ENCODE measurements at places on chromosomes 6 and 20.

DNA sequence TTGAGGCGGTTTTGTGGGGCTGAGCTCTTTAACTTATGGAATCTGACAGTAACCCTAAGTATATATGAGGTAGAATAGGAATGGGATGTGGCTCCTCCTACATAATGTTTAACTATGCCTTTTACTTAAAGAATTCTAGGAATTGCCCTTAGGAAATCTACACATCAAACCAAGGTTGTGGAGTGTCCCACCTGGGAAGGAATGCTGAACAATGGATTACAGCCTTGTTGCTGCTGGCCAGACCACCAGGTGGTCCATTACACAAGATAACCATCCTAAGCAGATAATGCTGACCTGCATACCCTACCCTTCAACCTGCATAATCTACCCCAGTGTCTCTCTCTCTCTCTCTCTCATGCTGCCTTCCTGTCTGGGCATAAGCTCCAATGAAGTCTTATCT is 35.0 kb upstream of the SLC22A16 start:
- no peak for DNase-seq

DNA sequence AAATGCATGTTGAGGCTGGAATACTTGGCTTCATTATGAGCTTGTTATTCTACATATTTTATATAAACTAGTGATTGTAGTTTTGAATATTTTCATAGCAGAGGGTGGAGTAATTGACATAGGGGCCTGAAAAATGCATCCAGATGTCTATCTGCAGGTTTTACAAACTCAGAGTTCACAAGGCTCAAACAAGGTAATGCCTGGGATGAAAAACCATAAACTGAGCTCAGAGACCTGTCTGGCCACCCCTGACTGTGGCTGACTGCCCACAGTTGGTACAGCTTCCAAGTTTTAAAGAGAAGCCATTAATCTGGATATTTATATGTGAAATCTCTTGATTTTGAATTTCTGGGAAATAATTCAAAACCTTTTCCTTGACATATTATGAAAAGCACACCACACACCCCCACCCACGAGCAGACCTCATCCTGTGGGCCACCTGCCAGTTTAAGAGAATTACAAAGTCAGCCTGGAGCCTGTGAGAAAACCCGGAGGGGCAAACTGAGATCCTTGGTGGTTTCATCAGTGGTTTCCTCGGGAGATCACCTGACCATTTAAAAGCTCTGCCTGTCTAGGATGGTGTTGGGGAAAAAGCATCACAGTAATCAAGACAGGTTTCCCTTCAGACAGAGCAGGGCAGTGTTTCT is 230.1 kb downstream of the SAMD5 start:
- no peak for DNase-seq

- DNase-seq, result no peak
Observed at GRCh38 chr20:50992733-50993457, 30.0 kb downstream of the KCNG1 start.

DNA sequence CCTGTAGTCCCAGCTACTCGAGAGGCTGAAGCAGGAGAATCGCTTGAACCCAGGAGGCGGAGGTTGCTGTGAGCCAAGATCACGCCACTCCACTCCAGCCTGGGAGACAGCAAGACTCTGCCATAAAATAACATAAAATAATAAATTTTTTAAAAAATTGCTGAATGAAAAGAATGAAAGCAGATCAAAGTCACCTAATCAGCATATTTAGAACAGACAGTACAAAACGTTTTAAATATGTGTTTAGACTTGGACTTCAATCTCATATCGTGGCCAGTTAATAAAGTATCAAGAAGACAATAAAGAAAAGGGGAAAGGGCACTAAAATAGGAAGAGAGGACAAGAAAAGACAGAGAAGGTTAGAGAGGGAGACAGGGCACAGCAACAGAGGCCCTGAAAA is 74.6 kb downstream of the EPM2A start:
- no peak for DNase-seq

DNA sequence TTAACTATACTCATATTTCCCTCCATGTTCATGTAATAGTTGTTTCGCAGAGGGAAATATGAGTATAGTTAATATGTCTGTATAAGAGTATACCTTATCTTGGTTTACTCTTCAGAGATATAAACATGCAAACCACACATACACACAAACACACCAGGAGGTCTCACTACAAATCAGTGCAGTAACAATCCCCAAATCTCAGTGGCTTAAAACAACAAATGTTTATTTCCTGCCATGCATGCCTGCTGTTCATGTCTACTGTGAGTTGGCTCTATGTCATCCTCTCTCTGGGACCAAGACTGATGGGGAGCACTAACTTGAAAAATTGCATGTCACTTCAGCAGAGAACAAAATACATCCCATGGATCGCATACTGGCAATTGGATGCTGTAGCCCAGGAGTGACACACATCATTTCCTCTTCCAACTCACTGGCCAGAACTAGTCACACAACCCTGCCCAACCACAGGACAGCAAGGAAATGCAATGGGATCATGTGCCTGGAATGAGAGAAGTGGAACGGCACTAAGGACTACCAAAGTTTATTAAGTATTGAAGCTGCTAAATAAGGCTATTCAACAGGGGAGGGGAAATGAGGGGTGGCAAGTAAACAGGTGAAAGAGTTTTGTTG is 89.0 kb upstream of the DTNBP1 start:
- DNase-seq, result no peak

DNA sequence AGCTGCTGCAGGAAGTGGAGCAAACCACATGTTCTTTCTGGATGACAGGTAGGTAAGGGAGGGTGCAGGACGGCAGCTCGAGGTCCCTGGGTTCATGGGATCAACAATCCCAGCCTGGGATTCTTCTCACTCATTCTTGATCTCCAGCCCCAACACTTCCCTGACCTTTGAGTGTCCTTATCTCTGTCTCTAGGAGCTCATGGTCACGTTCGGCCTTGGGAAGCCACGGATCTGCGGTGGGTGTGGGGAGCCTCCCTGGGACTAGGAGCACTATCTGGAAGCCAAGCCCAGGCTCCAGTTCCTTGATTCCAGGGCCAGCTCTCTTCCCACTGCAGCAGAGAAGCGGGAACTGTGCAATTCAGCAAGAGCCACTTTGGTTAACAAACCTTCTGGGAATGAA is 27.5 kb downstream of the BNIP5 start:
- no peak for DNase-seq

DNA sequence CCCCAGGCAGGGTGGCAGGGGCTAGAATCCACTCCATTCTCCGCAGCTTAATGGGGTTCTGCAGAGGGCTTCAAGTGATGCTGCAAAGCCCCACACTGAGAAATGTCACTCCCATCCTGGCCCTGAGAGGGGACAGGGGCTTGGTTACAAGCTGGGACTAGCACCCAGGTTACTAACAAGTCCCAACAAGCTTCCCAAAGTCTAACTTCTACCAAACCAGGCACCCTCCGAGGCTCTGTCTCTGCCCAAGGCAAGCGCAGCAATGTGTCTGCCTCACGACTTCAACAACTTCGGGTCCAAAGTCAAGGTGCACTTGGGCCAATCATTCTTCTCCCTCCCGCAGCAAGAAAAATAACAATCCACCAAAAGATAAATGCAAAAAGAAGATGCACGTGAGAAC is 45.6 kb downstream of the NFATC2 start:
- no peak for DNase-seq

DNA sequence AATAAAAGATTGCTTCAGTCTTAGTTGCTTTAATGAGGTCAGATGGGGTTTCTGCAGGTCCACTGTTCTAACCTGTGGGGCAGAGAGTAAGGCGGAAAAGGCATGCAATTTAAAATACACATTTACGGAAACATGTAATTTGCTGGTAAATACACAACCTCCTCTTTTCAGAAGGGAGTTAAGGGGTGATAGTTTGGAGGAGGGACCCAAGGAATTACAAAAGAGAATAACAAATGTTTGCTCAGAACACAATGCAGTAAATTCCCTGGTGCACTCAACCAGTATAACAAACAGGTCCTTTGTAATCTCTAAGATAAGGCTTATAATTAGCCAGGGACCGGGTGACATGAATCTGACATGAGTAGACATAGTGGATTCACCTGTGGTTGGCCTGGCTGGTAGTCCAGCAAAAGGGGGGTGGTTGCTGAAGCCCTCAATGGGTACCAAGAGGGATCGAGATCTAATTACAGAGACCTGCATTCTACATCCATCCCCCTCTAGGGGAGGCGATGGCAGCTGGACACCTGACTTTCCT is 295.1 kb downstream of the PHACTR1 start:
- no peak for DNase-seq

DNA sequence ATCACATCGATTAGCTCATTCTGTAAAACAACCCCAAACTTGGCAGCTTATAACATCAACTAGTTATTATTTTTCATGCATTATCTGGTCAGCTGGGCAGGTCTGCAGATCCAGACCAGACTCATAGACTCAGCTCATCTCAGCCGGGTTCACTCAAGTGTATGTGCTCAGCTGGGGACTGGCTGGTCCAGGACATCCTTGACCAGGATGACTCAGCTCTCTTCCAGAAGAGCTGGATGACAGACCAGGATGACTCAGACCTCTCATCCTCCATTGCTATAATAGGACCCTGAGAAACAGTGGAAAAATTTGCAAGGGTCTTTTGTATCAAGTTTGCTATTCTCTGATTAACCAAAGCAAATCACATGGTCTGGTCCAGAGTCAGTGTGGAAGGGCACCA is 312.5 kb upstream of the PLCB4 start:
- DNase-seq, result no peak

- no peak for DNase-seq
Observed at GRCh38 chr6:143940011-143940597, 68.0 kb downstream of the PLAGL1 start.

GRCh38 chr6:107152638-107153430 is 37.5 kb upstream of the BEND3 start:
- DNase-seq, result no peak

DNA sequence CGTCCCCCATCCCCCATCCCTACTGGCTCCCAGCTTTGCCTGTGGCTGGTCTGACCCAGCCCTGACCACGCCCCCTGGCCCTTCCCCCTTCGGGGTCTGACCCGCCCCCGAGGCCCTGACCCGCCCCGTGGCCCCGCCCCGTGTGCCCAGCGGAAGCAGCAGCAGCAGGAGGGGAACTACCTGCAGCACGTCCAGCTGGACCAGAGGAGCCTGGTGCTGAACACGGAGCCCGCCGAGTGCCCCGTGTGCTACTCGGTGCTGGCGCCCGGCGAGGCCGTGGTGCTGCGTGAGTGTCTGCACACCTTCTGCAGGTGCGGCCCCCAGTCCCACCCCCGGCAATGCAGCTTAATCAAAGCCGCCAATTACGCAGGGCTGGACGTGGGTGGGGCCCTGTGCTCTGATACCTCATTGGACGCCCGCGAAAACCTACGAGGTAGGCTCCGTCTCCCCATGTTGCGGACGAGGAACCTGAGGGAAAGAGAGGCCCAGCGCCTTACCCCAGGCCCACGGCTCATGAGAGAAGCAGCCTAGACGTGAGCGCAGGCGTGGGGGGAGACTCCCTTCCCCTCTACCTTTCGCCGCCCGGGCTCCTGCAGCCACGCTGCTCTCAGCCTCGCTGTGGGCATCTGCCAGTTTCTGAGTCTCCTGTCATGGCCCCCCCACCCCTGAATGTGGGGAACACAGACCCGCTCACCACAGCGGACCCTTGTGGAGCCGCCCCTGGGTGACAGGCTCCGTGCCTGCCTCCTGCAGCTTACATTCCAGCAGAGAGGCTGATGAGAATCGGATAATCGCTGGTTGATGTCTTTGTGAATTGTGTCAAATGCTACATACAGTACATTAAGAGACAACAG is 12.8 kb downstream of the RBCK1 start:
- no peak for DNase-seq

- DNase-seq, result no peak
Observed at GRCh38 chr20:32585586-32586127, 524 bp upstream of the NOL4L start.

GRCh38 chr6:128531696-128532095 is 11.3 kb upstream of the PTPRK start:
- DNase-seq, result no peak

- DNase-seq, result no peak
Observed at GRCh38 chr6:84461461-84461860, 234.0 kb upstream of the CEP162 start.

- DNase-seq, result no peak
Observed at GRCh38 chr20:24096264-24096663, 107.7 kb upstream of the GGTLC1 start.

DNA sequence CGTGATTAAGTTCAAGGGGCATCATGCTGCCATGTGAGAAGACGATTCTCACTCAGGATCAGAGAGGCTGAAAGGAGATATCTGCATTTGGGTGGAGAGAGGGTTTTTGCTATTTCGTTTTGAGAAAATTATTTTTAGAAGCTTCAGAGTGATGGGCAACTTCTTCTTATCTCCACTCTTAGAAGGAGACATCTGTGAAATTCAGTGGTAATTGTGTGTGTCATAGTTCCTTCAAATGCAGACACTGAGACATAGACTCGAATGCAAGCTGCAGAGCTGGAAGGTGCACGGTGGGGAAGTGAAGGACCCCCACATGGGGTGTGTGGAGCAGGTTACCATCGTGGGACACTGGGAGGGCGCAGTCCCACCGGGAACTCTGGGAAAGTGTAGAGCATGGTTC is 116.8 kb downstream of the PRND start:
- DNase-seq, result no peak

DNA sequence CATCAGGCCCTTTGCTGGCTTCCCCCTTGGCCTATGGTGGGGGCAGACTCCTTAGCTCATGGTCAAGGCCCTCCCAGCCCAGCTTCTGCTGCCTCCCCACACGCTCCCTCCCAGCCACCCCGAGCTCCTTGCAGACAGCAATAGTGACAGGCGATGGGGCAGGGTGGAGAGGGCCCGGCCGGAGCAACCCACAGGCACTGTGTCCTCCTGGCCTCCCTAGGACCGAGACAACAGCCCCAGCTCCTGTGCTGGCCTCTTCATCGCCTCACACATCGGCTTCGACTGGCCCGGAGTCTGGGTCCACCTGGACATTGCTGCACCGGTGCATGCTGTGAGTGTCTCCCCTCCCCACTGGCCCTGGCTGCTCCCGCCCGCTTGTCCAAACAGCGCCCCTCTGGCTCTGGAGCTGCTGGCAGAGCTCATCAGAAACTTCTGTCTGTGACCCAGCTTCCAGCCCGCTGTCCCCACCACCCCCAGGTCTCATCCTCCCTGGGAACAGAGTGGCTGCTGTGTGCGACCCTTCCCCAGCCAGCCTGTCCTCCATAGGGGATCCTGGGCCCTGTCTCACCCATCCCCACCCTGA is 21.8 kb downstream of the NPEPL1 start:
- no peak for DNase-seq

DNA sequence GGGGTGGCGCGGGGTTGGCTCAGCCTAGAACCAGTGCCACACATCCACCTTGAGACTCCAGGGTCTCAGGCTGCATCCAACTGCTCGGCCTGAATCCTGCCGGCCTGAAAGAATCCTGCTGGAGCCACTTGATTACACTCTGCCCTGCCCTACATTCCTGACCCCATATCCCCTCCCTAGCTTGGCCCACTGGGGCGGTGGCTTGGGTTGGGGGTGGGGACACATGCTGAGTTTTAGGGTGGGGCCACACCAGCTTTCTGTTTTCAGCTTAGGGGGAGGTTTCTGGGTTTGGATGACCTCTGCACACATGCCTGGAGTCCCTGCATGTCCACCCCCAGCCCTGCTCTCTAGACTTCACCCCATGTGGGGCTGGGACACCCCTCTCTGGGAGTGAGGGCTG is 6.8 kb downstream of the ITPR3 start:
- no peak for DNase-seq

Data from stimulated activated CD8-positive, alpha-beta memory T cell treated with anti-CD3 and anti-CD28 coated beads, Interleukin-4, amount 100 ng/mL, for 1 hour (primary cell).